NK-92 treated with Interleukin-12 subunit alpha and Interleukin-12 subunit beta, amount 100 ng/mL, for 24 hours (cell line): ENCODE measurements at places on chromosomes 6 and 20.

- DNase-seq = no peak
Observed at GRCh38 chr6:1679031-1679687, 69.4 kb downstream of the FOXC1 start.

GRCh38 chr20:47861116-47861515, 75.8 kb upstream of the SULF2 start:
- DNase-seq = no peak

GRCh38 chr6:10640412-10640811, 54.0 kb downstream of the C6orf52 start:
- no peak for DNase-seq

DNA sequence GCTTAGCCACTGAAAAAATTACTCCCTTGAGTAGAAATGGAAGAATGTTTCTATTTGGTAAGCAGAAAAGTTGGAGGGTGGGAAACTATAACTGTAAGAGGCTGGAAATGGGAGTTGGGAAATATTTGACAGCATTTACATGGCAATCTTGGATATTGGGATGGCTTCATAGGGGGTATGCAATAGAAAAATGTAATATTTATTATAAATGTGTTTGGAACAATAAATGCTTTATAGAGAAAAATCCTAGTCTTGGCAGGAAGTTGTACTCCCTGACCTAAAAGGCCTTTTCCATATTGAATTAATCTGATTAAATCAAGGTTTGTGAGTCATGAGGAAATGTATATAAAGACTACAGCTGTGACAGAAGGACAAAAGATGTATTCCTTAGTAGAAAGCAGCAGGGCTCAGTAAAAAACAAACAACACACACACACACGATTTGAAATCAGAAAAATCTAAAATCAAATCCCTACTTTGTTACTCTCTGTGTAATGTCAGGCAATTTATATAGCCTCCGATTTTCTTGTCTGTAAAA, 272.3 kb downstream of the CD109 start:
- no peak for DNase-seq

DNA sequence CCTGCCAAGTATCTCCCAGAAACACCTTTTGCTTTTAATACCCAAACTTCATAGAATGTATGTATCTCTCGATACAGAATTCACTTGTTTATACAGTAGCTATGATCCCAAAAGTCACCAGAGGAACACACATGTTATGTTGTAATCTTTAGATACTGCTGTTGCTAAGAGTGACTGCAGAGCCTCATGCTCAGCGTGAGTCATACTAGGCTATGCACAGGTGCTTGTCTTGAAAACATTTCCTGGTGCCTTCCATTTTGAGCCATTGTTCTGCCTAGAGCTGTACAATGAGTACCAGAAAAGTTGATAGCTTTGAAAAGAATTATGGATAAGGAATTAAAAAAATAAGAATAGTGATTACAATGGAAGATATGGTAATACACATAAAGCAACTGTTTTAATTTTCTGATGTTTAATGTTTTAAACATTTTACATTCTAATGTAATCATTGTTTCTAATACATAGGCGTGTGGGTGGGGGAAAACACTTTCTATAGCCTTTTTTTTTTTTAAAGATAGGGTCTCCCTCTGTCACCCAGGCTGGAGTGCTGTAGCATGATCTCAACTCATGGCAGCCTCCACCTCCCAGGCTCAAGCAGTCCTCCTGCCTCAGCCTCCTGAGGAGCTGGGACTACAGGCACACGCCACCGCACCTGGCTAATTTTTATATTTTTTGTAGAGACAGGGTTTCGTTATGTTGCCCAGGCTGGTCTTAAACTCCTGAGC, 79.4 kb downstream of the CD24 start:
- DNase-seq = no peak

- no peak for DNase-seq
Observed at GRCh38 chr6:73719046-73719445, 23.0 kb downstream of the CD109 start.

- no peak for DNase-seq
Observed at GRCh38 chr20:18224968-18225568, 63.3 kb upstream of the ZNF133 start.

DNA sequence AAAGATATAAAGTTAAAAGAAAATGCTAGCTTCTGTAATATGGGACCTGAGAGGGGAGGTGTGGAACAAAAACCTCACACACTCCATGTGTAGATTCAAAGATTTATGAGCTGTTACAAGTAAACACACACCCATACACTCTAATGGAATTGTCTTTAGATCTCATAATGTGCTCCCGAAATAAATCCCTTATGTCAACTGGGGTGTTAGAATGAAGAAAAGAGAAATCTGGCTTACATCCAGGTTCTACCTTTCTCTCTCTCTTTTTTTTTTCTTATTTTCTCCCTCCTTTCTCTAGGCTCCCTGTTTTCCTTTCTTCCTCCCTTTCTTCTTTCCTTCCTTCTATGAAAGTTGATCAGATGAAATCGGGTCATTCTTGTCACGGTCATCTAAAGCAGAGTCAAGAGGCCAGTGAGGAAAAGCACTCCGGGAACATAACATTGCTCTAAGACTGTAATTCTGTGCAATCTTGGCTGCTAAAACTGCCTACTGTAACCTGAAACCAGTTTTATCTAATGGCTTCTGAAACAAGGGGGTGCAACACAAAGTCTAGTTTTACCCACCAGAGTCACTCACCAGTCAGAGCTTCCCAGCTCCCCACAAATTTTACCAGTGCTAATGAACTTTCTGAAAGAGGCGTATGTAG, 68.3 kb upstream of the BTBD3 start:
- no peak for DNase-seq

GRCh38 chr6:28886079-28886439, 37.7 kb downstream of the TRIM27 start:
- DNase-seq = no peak
